Kidney capillary endothelial cell (primary cell): ENCODE measurements at places on chromosomes 7 and 10.

- no peak for DNase-seq
Observed at GRCh38 chr10:119997429-119997828, 104.9 kb downstream of the SEC23IP start.

DNA sequence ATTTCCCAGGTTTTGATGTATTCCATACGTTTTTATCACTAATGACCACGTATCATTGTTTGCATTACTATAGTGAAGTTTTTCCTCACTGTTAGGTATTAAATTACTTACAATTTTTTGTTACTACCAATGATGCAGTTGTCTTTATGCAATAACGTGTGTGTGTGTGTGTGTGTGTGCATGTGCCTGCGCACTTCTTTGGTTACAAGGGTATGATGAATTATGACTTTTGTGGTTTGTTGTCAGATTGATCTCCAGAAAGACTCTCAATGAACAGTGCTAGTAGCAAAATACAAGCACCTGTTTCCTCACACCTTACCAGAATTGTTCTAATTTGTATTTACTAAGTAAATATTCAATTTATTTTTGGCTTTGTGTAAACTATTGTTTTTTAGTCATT, 51.5 kb downstream of the MCMBP start:
- DNase-seq = no peak

GRCh38 chr7:74464931-74465886, 11.5 kb downstream of the GTF2IRD1 start:
- no peak for DNase-seq

- peak; percentile 33 for DNase-seq
Observed at GRCh38 chr10:49398000-49398861, 2.3 kb upstream of the DRGX start.

DNA sequence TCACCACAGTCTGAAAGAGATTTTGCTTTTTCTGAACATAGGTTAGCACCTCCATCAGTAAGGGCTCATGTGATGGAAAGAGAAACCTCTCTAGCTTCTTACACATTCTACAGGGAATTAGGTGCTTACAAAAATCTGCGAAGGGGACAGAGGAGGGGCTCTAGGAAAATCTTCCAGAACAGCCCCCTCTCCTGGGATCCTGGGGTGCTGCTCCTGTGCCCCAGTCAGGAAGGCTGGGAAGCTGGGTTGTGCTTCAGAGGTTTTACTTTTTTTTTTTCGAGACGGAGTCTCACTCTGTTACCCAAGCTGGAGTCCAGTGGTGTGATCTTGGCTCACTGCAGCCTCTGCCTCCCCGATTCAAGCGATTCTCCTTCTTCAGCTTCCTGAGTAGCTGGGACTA, 7.5 kb upstream of the FAM171A1 start:
- no peak for DNase-seq

DNA sequence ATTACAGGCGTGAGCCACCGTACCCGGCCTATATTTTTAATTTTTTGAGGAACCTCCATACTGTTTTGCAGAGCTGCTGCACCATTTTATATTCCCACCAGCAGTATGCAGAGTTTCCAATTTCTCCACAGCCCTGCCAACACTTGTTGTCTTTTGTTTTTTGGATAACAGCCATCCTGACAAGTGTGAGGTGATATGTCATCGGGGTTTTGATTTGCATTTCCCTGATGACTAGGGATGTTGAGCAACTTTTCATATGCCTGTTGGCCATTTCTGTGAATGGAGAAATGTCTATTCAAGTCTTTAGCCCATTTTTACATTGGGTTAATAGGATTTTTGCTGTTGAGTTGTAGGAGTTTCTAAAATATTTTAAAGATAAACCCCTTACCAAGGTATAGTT, 22.2 kb downstream of the ENTPD7 start:
- no peak for DNase-seq

- DNase-seq = no peak
Observed at GRCh38 chr10:52688899-52689298, 83.7 kb downstream of the MBL2 start.

DNA sequence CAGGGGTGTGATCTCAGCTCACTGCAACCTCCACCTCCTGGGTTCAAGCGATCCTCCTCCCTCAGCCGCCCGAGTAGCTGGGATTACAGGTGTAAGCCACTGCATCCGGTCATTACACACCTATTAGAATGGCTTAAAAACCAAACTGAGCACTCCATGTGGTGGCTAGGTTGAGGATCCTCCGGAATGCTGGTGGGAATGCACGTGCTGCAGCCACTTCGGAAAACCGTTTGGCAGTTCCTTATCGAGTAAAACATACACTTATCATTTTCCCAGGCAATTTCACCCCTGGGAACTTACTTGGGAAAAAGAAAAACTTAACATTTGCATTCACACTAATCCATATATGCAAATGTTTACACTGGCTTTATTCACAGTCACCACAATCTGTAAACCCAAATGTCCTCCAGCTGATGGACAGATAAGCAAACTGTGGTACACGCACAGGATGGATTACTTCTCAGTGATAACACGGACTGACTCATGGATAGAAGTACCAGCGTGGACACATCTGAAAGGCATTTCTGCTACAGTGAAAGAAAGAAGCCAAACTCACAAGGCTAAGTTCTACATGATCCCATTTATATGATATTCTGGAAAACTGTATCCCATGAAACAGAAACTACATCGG, 20.4 kb downstream of the RFC2 start:
- no peak for DNase-seq

- no peak for DNase-seq
Observed at GRCh38 chr10:122420624-122421007, 33.8 kb upstream of the ARMS2 start.

- peak; percentile 65 for DNase-seq
Observed at GRCh38 chr7:22728401-22729029, 1.5 kb downstream of the IL6 start.

DNA sequence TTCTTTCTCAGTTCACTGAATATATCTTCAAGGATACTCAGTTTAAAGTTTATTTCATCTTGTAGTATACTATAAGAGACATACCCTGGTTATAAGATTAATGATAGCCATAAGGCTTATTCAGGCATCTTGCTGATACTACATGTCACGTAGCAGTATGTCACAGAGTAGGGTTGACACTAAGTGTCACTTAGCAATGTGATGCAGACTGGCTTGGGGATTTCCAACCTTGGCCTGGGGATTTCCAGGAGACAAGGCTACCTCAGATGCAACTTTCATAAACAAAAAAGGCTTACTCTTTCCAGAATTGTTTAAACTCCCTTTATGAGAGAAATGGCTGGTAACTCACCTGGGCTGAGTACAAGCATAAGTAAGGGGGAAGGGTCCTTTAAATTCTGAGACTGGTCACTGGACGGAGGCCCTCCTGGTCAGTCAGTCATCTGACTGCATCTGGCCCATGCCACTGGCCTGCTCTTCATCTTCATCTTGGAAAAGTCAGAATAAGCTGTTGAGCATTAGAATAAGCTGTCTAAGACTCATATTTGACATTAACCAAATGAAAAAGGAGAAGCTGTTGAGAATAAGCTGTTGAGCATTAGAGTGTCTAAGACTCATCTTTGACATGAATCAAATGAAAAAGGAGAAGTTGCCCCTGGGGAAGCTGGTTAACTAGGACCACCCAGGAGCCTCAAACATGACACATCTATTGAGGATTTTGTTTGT, 9.5 kb downstream of the SLC13A1 start:
- no peak for DNase-seq

DNA sequence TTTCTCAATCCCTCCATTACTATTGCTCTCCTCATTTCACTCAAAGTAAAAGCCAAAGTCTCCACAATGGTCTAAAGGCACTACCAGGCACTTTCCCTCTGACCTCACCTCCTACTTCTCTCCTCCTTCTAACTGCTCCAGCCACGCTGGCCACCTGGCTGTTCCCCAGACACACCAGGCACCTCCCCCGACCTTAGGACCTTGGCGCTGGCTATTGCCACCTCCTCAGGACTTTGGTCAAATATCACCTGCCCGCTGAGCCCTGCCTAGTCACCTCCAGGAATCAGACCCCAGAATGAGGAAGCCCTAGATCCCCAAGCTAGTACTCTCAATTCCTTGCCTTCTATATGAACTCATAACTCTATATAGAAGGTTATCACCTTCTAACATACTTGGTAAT, 66.2 kb upstream of the STEAP1B start:
- no peak for DNase-seq

GRCh38 chr7:51949726-51950644, 633.4 kb upstream of the COBL start:
- no peak for DNase-seq
